Panc1 (cell line): ENCODE measurements at places on chromosomes 3 and 15.

GRCh38 chr3:104746056-104746455 is 620.7 kb upstream of the ALCAM start:
- DNase-seq: no peak

GRCh38 chr3:18284716-18285115 is 140.4 kb downstream of the SATB1 start:
- no peak for DNase-seq

- DNase-seq: no peak
These were observed 216.0 kb upstream of the MCTP2 start for GRCh38 chr15:94015324-94015723.

GRCh38 chr3:12750658-12751071 is 8.4 kb downstream of the TMEM40 start:
- no peak for DNase-seq

GRCh38 chr3:195034541-195034940 is 236.4 kb downstream of the XXYLT1 start:
- DNase-seq: no peak

DNA sequence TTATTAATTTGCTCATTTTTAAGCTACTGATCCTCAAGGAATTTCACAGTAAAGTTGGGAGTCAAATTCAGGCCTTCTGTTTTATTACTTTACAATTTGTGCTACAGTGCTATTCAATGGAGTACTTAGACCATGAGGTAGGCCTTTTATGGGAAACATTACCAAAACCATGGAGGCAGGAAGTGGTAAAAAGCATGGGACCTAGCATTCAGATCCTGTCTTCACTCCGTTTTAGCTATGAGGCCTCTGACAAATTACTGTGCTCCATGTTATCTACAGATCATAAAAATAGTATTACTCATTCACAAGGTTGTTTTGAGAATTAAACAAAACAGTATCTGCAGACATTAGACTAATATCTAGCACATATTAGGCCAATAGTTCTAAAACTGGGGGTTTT is 140.6 kb upstream of the SLITRK3 start:
- no peak for DNase-seq

GRCh38 chr3:13141991-13142412 is 68.8 kb upstream of the IQSEC1 start:
- DNase-seq: no peak

DNA sequence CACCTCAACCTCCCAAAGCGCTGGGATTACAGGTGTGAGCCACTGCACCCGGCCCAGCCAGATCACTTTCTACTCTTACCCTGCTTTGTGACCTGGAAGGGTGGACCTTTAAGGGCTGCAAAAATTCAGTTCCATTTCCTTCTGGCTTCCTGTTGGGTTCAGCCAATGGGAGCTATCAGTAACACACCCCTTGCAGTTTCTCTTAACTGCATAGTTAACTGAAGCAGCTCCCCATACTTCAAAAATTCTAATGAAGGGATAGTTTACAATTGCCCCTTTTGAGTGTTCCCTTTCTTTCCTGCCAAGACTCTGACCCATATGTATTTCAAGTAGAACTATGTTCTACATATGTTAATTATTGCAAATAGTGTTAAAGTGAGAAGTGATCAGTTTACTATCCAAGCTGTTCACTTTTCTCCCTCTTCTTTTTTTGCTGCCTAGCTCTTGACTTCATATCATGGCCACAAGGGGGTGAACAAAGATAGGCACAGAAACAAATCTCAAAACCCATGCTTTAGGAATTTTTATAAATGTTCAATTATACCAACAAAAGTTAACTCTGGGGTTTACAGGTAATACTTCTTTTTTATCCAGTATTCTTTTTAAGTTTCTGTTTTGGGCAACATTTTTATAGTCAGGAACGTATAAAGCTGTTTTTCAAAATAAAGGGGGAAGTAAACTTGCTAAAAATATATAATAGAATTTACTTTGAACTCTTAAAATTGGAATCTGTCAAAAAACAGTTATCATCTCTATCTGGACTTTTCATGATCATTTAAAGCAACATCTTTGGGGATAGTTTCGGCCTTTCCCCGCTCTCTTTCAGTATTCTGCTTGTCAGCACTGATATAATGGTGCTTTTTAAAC is 8.1 kb downstream of the PGBD4 start:
- no peak for DNase-seq

GRCh38 chr3:181660337-181660736 is 51.4 kb upstream of the SOX2 start:
- DNase-seq: no peak

- no peak for DNase-seq
These were observed 88.5 kb downstream of the FBLN2 start for GRCh38 chr3:13637311-13637891.

- DNase-seq: no peak
These were observed 544.6 kb upstream of the LMCD1 start for GRCh38 chr3:7957024-7957423.

GRCh38 chr3:69491975-69492374 is 106.1 kb upstream of the FRMD4B start:
- no peak for DNase-seq

GRCh38 chr3:52385157-52385556 is 59.7 kb downstream of the SEMA3G start:
- peak; percentile 7 for DNase-seq

DNA sequence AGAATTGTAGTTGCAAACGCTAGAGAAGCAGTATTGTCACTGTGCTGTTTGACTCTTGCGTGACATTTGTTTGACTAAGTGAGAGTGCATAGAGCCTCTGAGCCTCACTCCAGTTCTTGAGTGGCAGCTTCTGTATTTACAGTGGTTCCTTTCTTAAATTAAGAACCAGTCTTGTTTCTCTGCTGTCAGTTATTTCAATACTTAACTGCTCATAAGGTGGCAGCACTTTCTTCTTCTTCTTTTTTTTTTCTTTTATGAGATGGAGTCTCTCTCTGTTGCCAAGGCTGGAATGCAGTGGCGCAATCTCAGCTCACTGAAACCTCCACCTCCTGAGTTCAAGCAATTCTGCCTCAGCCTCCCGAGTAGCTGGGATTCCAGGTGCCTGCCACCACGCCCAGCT is 372.1 kb downstream of the LPP start:
- no peak for DNase-seq

- DNase-seq: no peak
These were observed 157.6 kb downstream of the UACA start for GRCh38 chr15:70605606-70606410.

DNA sequence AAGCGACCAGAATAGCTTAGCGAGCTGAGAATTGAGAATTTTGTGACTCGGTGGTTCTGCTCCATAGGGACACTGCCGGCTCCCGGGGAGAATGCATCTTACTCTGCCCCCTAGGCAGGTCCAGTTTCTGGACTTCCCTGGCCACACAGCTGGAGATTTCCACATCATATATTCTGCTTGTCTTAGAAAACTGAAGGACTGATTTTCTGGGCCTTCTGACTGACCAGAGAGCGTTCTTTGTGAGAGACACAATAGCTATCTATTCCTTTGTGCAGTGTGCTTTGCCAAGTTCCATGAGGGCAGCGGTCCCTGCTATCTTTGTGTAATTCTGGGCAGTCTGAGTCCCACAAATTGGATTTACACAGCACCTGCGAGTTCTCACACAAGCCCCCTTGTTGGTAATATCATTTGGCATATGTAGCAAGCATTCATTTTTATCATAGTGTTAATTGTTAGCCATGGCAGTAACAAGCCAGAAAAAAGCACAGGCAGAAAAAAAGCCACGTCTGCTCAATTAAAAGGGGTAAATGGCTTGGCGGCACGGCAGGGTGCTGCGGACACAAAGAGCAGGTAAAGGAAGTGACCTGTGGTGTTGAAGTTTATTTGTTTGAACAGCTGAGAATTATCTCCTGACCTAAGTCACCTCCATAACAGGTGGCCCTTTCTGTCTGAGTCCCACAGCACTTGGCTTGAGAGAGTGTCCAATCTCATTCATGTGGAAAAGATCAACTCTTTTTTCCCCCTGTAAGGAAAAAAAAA is 688.7 kb downstream of the TUSC7 start:
- no peak for DNase-seq

GRCh38 chr3:49162751-49163419 is 3.2 kb downstream of the CCDC71 start:
- DNase-seq: no peak

GRCh38 chr3:137259701-137260100 is 301.9 kb downstream of the IL20RB start:
- DNase-seq: no peak

DNA sequence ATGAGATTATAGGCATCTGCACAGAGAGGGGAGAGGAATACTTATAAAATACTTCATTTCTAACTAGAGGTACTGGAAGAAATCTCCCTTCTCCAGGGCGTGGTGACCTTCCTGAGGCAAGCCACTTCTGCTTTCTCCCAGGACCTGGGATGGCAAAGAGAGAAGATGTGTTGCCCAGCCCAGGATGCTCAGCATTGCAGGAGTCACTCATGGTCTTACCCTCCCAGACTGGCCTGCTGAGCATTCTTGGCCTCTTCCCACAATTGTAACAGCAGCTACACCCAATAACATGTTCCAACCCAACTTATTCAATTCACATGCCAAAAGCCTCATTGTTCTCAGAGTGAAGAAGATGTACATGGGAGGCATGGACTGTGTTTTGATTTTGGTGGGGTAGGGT is 37.9 kb downstream of the IL20RB start:
- DNase-seq: no peak

DNA sequence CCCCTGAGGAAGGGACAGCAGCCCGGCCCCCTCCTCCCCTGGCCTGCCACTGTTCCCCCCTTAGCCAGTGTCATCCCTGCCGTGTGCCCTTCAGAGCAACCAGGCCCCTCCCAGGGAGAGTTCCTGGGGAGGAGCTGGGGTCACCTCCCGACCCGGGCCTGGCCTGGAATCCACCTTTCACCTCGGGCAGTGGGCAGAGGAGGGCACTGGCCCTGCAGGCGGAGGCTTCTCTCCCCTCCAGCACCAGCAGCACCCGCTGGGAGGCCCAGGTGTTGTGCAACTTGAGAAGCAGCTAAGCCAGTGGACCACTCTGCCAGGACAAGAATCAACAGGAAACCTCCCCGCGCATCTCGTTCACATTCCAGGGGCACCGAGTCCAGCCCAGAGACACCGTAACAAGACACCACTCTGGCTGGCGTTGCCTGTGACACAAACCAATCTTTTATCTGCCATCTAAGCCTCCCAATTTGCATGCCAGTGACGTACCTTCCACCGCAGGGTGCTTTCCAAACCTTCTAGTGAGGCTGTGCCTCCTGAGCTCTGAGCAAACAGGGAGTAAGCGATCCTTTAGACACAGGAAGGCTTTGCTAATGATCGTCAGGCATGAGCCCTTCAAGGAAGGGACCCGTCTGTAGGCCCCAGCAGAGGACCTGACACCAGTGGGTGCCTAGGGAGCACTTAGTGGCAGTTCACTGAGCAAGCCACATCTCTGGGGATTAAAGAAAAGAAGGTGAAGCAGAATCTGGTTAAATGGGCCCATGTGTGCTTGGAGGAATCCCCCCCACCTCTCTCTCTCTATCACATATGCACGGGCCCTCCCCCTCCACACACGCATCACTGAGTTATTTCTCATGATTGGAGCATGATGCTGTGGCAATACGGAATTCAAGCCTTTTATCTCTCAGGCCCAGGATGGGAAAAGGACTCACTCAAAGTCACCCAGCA is 98.9 kb upstream of the TLE3 start:
- no peak for DNase-seq

DNA sequence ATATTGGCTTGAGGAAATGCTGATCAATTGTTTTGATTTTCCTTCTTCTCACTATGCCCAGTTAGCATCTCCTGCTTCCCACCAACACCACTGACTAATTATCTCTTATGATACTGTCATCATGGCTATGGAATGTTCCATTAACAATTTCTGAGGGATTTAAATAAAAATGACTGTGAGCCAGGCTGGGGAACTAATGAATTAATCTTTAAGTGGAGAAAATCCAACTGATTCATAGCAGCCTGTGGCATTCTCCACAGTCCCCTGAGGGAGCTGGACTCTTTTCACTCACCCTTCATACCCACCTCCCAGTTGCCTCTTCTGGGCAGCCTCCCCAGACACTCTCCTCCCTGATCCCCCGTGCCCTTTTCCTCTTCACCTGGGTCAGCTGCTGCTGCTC is 353.6 kb downstream of the CLSTN2 start:
- DNase-seq: no peak

- no peak for DNase-seq
These were observed 37.7 kb downstream of the FAM174B start for GRCh38 chr15:92617549-92618520.

- no peak for DNase-seq
These were observed 13.0 kb downstream of the FBLN2 start for GRCh38 chr3:13561967-13562366.

- no peak for DNase-seq
These were observed 18.9 kb upstream of the ATP13A4 start for GRCh38 chr3:193573403-193574191.

- DNase-seq: no peak
These were observed 788 bp upstream of the DLG1 start for GRCh38 chr3:197298945-197299854.

- DNase-seq: no peak
These were observed 501 bp downstream of the DMXL2 start for GRCh38 chr15:51621936-51622603.

DNA sequence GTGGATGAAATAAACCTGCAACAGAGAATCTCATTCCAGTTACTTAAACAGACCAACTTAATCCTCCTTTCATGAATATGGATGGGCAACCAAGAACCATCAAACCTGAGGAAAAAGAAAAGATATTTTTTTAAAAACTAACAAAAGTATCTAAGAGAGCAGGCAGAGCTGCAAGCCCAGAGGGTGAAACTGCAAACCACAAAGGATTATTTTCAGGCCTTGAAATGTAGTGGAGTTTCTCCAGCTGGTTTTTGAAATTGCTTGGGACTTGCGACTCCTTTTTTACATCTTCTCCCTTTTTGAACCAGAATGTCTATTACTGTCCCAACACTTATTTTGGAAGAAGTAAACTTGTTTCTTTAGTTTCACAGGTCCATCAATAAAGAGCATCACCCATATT is 87.4 kb downstream of the STAG1 start:
- DNase-seq: no peak
